Lung microvascular endothelial cell (primary cell): ENCODE measurements at places on chromosomes 3 and 15.
A peak's percentile ranks its signal among the peaks of the same experiment; 100 is the strongest.

DNA sequence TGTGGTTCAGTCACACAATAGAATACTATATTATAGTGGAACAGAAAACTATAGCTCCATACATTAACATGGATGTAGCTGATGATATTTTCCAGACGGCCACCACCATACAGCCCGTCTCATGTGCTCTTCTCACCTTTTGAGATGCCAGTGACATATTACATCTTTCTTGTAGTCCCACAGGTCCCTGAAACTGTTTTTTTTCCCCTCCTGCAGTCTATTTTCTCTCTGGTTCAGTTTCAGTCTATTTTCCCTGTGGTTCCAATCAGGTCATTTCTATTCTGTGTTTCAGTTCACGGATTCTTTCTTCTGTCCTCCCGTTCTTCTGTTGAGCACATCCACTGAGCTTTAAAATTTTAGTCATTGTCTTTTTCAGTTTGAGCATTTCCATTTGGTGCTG lies 72.2 kb downstream of the PPCDC start:
- no peak for DNase-seq

DNA sequence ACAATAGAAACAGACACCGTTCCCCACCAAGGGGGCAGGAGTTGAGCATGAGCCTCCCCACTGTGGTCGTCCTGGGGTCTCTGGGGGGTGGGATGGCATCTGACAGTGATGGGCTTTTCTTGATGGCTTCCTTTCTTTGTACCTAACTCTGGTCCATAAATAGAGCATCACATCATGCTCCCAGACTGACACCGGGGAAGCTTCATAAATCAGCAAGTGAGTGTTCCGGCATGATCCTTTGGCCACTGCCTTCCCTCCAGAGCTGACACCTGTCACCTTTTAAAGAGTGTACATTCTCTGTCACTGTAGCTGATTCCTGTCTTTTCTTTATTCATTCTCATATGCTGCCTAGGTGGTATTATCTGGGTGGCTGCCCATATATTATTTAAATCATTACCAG lies 129.9 kb downstream of the ROBO2 start:
- no peak for DNase-seq

DNA sequence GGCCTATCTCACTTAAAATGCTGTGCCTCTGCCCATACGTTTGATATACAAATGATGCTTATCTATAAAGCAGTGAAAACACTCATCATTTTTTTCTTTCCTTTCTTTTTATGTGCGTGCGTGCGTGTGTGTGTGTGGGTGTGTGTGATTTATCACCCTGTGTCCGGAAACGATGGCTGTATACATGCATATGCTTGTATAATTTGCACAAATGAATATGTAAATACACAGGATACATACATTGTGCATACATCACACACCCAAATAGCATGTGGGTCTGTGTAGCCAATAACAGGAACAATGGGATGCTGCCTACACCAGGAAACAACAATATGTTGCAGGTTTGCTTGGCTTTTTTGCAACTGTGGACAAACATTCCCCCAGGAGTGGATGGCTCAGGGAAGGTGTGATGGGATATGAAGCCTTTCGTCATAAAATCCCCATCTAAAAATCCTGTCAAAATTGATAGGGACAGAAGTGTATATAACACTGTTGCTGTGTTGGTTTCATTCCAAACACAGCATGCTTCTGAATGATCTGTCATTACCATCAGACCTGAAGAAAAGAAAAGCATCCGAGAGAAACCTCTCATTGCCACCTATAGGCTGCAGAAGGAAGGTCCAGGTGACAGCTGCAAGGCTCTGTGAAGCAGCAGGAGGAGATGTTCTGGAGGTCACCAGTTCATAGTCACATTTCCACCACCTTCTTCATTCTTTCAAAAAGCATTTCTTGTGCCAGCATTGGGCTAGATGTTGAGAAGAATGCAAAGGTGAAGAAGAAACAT lies 503.9 kb upstream of the NR2F2 start:
- peak; percentile 10 for DNase-seq

GRCh38 chr3:27914199-27914598 lies 192.1 kb upstream of the EOMES start:
- DNase-seq = no peak

- DNase-seq = no peak
Observed at GRCh38 chr3:161744366-161744765, 247.8 kb downstream of the OTOL1 start.

GRCh38 chr3:128489927-128490649 lies 2.9 kb downstream of the GATA2 start:
- peak; percentile 75 for DNase-seq

DNA sequence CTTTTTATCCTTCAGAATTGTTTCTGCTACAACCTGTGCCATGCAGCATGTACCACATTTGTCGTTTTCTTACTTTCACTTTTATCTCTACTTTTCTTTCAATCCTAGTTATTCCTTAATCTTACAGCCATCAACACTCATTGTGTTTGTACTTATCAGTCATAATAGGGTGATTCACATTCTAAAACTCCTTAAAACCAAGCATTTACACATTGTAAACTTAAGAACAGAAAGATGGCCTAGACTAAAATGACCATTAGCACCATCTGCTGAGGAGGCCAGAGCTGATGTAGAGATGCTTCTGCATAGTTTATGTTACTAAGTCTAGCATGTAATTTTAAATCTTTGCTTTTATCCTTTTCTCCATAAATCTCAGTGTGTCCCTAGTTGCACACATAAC lies 25.5 kb downstream of the EIF2AK4 start:
- no peak for DNase-seq

DNA sequence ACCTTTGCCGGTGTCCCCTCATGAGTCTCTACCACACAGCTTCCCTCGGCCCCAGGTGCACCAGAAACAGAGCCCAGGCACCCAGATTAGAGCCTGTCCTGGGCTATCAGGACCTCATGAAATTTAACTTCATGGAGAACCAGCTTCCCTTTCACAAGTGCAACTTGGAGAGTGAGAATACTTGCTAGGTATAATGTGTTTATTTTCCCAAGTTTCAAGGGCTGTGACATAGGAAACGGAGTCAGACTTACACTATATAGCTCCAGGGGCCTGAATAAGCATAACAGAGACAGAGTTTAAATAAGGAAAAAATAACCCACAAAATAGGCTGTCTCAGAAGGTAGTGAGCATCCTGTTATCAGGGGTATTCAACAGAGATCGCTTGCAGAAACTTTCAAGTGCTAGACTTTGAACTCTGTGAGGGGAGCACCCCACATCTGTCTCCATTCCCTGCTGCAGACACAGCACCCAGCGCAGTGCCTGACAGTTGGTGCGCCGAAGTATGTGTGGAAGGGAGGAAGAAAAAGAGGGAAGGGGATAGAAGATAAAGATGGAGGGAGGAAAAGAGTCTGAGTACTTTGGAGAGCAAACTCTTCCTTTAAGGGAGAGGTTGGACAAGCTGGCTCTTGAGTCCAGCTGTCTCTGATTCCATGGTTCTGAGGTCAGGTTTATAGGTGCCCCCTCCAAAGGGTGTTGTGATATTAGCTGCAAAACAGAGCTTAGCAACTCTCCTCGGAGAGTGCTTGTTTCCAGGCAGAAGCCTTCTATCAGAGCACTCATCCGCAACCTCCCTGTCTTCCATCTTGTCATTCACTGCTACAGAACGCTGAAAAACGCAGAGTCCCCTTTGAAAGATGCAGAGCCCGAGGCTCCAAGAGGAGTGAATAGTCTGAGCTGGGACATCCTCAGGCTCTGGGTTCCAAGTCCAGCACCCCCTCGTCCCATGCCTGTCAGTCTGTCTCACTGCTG lies 84.8 kb downstream of the CPN2 start:
- DNase-seq = peak; percentile 30

- peak; percentile 35 for DNase-seq
Observed at GRCh38 chr15:78415284-78415683, 22.7 kb upstream of the IREB2 start.

DNA sequence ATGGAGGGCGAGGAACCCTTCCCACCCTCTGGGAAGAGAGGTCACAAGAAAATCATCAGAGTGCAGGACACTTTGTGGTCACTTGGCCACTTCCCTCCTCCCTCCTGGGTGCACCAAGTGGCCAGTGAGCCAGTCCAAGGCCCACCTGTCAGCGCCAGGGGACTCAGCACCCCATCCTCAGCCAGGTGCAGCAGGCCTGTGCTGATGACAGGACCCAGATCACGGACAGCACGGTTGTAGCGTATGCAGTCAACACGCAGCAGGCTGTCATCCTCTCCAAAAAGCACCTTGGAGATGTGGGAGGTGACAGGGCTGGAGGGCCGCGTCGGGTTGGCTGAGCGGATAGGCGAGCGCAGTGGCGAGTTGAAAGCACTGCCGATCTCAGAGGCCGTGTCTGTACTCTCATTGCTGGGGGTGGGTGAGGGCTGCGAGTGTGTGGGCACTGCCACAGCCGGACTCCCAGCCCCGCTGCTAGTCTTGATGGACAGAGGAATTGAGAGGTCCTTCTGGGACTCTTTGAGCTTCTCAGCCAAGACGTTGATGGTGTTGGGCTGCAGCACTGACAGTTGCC lies 41.5 kb downstream of the SEMA3G start:
- DNase-seq = no peak

DNA sequence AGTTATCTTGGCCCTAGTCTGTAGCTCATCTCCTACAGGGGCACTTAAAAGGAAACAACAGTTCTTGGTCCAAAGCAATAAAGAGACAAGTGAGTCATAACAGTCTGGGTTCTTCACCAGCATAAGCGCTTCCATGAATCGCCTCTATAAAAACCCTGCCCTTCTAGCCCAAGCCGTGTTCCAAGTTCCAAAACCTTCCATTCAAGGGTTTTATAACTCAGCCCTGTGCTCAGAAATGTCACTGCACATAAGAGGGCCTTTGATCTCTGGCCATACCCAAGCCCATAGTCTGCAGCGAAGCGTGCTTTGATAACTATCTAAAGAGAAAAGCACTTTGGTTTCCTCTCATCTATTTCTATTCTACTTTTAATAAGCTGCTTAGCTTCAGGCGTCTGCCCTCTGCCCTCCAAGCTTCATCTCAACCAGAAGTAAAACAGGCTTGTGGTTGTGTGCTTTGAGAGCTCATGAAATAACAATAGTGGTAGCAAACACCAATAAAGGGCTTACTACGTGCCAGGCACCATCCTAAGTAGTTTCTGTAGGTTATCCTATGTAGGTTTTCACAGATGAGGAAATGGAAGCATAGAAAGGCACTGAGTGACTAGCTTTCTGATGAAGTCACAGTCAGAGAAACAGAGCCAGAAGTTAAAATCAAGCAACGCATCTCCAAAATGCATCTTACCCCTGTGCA lies 64.0 kb upstream of the AKAP13 start:
- DNase-seq = peak; percentile 64

- DNase-seq = no peak
Observed at GRCh38 chr3:72043204-72044133, 258.5 kb upstream of the PROK2 start.

GRCh38 chr3:42980909-42981308 lies 1.8 kb downstream of the GASK1A start:
- peak; percentile 13 for DNase-seq

DNA sequence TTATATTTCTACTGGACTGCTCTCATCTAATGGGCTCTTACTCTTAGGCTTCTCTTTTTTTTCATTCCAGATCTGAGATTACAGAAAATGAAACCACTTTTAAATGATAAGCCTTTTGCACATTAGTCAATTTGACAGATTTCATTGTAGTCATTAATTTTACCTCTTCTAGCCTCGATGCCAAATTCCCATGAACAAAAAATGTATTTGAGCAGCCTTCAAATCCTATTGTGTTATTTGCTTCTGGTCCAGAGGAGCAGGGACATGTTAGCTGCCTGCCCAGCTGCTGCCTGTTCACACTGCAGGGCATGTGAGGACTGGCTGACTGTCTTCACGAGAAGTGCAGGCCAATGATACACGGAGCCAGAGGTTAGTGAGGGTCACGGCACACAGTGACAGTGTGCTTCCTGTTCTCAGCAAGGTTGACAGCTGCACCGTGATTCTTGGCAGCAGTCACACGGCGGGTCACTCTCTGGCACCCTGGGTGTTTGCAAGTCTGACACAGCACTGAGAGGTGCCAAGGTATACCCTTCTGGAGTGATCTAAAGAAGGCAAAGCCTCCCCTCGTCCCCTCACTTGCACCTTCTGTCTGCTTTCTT lies 40.8 kb downstream of the KAT2B start:
- DNase-seq = peak; percentile 98
